Psoas muscle (tissue), 8 donors: ENCODE measurements at places on chromosomes 12 and 14. TPM values are rescaled to one million over a fixed set of nuclear protein-coding genes. Genes with fewer than 3 reads are reported as not detected.
A peak's percentile ranks its signal among the peaks of the same experiment; 100 is the strongest.

DNA sequence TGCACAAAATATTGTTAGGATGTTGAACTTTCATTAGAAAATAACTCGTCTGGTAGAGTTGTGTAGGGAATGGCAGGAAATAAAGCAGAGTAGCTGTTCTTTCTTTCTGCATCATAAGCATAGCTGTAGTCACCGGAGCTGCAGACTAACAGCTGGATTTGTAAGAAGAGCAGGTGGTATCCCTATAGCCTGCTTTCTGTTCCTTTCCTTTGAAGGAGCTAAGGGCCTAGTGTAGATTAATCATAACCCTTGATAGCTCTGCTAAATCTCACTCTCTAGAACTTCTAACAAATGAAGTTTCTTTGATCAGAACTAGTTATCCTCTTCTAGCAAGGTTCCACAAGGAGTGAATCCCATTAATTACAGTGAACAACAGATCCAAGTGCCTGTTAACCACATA is 3.5 kb downstream of the LMO3 start:
- no peak for DNase-seq

The NOVA1 gene
- polyA plus RNA-seq: 0.76 TPM

DNA sequence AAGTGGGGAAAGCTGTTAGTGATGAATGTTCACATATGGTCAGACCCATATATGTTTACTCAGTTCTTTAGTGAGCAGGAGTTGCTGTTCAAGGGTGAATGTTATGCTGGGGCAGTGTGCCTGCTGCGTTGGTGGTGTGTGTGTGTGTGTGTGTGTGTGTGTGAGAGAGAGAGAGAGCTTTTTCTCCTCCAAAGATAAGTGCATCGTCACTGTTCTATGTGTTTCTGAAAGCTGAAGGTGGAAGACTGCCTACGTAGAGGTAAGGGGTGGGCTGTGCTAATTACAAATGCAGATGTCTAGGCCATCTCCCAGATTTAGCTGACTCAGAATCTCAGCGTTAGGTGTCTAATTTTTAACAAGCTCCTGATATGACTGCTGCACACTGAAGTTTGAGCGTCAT is 10.5 kb downstream of the GABARAPL1 start:
- DNase-seq: no peak

DNA sequence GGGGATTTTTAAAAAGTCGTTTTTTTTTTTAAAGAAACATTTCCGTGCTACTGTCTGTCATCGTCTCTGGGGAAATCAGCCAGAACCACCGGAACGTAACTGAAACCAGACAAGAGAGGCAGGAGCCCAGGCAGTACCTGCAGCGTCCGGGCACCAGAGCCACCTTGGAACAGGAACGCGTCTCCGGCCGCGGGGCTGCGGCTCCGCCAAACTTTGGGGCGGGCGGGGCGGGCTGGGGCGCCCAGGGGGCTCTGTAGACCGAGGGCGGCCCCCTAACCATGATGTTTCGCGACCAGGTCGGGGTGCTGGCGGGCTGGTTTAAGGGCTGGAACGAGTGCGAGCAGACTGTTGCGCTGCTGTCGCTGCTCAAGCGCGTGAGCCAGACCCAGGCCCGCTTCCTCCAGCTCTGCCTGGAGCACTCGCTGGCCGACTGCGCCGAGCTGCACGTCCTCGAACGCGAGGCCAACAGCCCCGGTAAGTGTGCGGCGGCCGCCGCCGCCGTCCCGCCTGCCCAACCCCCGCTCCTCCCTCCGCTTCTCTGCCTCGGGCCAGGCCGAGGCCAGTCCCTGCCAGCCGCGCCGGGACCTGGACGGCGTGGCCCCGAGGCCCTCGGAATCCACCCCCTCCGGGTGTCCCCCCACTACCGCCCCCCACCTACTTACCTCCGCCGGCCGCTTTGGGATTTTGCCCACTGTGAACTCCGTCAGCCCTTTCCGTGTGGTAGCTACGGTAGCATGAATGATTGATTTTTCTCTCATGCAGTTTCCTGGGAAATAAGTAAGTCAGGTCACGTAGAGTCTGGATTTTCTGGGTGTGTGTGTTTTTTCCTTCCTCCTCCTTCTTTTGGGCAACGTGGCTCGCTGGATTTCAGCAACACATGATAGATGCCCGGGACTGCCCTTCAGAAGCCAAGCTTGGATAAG is 972 bp downstream of the SAMD4A start:
- DNase-seq: peak; percentile 72

The STXBP6 gene
- polyA plus RNA-seq: 2.2 TPM

- no peak for DNase-seq
Measured at GRCh38 chr12:121085506-121086353, 46.7 kb upstream of the OASL start.
